IMR-90 (cell line): ENCODE measurements at places on chromosomes 11 and 22. TPM values are rescaled to one million over a fixed set of nuclear protein-coding genes. Genes with fewer than 3 reads are reported as not detected.

GRCh38 chr11:70323806-70324205 lies 53.3 kb downstream of the PPFIA1 start:
- no peaks in the 10 kb centered on the region for H3K27me3 ChIP-seq
- H3K4me1 ChIP-seq: peaks cover 14% of the 10 kb centered on the region
- peak; percentile 44 for DNase-seq
- peak overlapping the region; percentile 77; the same call in 1 of the 2 replicates for H3K27ac ChIP-seq

- H3K4me3 ChIP-seq: no peak overlapping the region
- DNase-seq: no peak
- peaks cover 10% of the 10 kb centered on the region; the same call in 1 of the 2 replicates for H3K36me3 ChIP-seq
- H3K27me3 ChIP-seq: no peaks in the 10 kb centered on the region
Observed at GRCh38 chr22:43053176-43053575, 36.0 kb downstream of the TTLL1 start.

GRCh38 chr11:6611092-6611962 lies 689 bp downstream of the TAF10 start:
- H3K27me3 ChIP-seq: no peaks in the 10 kb centered on the region
- H3K4me3 ChIP-seq: peak overlapping the region; percentile 67
- peaks cover 61% of the 10 kb centered on the region for H3K36me3 ChIP-seq
- peaks cover 31% of the 10 kb centered on the region for H3K4me1 ChIP-seq
- DNase-seq: peak; percentile 21
- H3K27ac ChIP-seq: peak overlapping the region; percentile 84

DNA sequence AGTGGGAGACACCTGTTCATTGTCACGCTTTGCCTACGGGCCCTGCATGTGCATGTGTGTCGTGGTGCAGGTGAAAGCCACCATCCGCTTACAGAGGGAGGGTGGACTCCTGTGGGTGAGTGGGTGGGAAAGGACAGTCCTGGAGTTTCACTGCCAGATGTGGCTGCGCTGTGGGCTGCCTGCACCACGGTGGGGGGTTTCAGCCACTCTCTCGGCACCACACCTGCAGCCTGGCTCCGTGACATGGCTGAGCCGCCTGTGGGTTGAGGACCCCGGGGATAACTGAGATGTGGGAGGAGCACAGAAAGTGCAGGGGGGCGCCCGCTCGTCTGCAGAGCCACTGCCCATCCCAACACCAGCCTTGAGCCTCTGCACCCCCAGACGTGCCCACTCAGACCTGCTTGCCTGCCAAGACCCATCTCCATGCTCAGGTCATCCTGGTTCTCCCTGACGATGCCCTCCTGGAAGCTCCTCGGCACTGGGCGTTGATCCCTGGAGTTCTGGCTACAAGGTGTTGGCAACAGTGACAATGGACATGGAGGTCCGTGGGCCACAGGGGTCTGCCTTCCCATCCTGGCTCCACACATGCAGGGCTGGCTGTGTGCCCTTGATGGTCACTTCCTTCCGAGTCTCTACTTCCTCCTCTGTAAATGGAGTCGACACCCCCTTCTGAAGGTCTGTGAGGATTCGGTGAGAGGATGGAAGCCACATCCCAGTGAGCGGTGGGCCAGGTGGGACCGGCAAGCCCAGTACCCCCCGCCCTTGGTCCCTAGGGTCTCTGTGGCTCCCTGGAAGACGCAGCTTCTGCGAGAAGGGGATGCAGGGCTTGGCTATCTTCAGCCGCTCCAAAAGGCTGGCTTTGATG lies 1007.0 kb downstream of the BRD1 start:
- H3K27me3 ChIP-seq: no peaks in the 10 kb centered on the region
- no peaks in the 10 kb centered on the region for H3K4me1 ChIP-seq
- H3K4me3 ChIP-seq: no peak overlapping the region
- H3K36me3 ChIP-seq: no peaks in the 10 kb centered on the region
- no peak overlapping the region for H3K27ac ChIP-seq

DNA sequence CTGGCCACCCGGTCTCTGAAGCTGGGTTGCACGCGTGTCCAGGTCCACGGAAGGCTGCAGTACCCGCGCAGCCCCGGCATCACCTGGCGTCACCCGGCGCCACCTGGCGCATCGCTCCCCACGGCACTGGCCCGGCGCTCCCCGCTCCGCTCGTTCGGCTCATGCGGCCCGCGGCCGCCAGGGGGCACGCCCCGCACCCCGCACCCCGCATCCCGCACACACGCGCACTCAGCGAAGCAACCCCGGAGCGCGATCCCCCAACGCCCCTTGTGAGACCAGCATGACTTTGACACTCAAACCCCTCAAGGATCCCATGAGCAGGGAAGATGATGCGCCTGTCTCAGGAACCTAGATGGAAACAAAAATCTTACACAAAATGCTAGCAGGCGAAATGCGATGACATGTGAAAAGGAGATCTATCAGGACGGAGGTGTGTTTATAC lies 11.9 kb downstream of the B3GNT6 start:
- H3K36me3 ChIP-seq: no peaks in the 10 kb centered on the region
- no peak for DNase-seq
- H3K4me3 ChIP-seq: peak overlapping the region; percentile 23; the same call in 1 of the 2 replicates
- H3K27me3 ChIP-seq: peaks cover 9% of the 10 kb centered on the region
- no peaks in the 10 kb centered on the region for H3K4me1 ChIP-seq

SCN4B gene
- total RNA-seq: under 0.01 and 0.18 TPM in 2 replicates

CRYBB3 gene
- total RNA-seq: not detected in 2 replicates

DEUP1 gene
- total RNA-seq: not detected in 2 replicates

GRCh38 chr11:46326813-46327416 lies 20.3 kb upstream of the DGKZ start:
- peaks cover 21% of the 10 kb centered on the region for H3K27me3 ChIP-seq
- no peak overlapping the region for H3K27ac ChIP-seq
- peaks cover 15% of the 10 kb centered on the region for H3K36me3 ChIP-seq
- no peak overlapping the region for H3K4me3 ChIP-seq
- no peak for DNase-seq

- peaks cover 2% of the 10 kb centered on the region; the same call in 1 of the 2 replicates for H3K4me1 ChIP-seq
- DNase-seq: peak; percentile 36
- no peak overlapping the region for H3K27ac ChIP-seq
Observed at GRCh38 chr11:93659841-93660240, 1.6 kb upstream of the CEP295 start.

DNA sequence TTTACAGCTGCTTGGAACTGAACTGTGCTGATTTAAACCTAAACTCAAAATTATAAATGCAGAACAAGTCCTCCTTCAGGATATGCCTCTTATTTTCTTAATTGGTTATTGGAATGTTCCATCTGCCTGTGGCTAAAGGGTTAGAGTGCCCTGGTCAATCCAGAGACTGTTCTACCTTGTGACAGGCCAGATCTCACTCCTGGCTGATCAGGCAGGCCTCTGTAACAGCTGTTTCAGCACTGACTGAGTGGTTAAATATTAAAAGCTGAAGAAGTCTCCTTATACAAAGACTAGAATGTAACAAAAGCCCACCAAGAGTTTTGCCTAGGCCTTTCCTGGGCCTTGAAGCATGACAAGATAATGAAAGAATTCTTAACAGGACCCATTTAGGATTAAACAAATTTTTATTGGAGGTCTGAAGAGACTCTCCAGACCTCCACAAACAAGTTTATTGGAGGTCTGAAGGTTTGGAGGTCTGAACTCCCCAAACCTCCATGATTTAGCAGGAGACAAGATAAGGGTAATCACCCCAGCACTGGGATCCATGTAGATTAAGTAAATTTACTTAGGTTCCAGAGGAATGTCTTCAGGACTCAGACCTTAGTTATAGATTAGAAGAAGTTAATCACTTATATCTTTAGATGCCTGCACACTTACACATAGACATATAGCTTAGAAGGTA lies 35.8 kb downstream of the TMPRSS5 start:
- no peak overlapping the region for H3K4me3 ChIP-seq
- H3K36me3 ChIP-seq: no peaks in the 10 kb centered on the region
- DNase-seq: no peak
- no peaks in the 10 kb centered on the region; the same call in 1 of the 2 replicates for H3K4me1 ChIP-seq

F2 gene
- total RNA-seq: not detected in 2 replicates

GRCh38 chr11:12215181-12215593 lies 104.8 kb downstream of the MICAL2 start:
- no peaks in the 10 kb centered on the region for H3K27me3 ChIP-seq
- H3K4me3 ChIP-seq: no peak overlapping the region
- DNase-seq: no peak
- peaks cover 61% of the 10 kb centered on the region for H3K36me3 ChIP-seq
- peak overlapping the region; percentile 93 for H3K27ac ChIP-seq

CLCF1 gene
- 5.0 and 5.6 TPM in 2 replicates for total RNA-seq

DNA sequence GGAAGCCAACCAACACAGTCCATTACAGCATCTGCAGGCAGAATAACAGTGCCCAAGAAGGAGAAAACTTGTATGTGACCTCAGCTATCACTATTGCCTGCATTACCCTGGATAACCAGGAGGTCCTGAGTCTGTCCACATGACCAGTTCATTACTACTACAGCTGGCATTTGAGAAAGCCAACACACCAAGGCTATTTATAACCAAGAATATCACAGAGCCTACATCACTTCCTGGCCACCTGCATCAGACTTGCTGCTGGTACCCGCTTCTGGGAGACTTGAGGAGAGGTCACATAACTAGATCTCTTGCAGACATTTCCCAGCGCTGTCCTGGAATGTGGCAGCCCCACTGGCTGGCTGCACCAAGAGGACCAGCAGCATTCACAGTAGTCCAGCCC lies 11.1 kb upstream of the OR56B4 start:
- no peak overlapping the region for H3K4me3 ChIP-seq
- no peaks in the 10 kb centered on the region for H3K27me3 ChIP-seq
- peak; percentile 11 for DNase-seq
- no peaks in the 10 kb centered on the region for H3K4me1 ChIP-seq

KCNK7 gene
- not detected in 2 replicates for total RNA-seq

DNA sequence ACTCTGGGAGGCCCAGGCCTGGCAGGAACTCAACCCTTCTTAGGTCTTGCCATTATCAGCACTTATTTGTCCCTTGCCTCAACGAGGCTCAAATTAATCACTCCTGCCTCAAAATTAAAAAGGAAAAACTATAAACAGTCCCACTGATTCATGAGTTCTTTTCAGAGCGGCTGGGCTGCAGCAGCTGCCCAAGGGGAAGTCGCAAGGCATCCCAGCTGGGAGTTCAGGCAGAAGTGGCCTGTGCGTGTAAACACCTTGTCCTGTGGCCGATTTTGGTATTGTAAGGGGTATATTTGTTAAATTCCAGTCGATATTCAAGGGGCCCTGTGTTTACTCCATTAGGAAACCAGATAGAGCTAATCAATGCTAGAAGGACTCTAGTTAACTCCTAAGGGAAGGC lies 213.9 kb upstream of the CADM1 start:
- H3K36me3 ChIP-seq: no peaks in the 10 kb centered on the region
- H3K4me3 ChIP-seq: no peak overlapping the region

DNA sequence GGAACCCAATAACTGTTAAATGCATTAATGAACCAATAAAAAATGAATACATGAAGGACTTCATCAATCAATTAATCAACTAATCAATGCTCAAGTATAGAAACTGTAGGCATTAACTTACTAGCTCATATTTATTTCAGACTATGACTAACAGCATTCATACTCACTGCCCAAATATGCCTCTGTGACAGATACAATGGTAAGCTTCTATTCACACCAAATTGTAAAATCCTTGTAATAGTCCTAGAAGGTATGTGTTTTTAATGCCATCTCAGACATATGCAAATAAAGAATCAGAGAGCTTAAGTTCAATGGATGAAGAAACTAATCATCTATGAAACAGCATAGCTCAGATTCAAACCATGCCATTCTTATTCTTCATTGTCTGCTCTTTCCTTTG lies 1253.6 kb upstream of the TENM4 start:
- no peak overlapping the region for H3K27ac ChIP-seq
- H3K4me1 ChIP-seq: no peaks in the 10 kb centered on the region
- H3K4me3 ChIP-seq: no peak overlapping the region
- no peaks in the 10 kb centered on the region for H3K27me3 ChIP-seq

TMEM45B gene
- total RNA-seq: not detected in 2 replicates

- H3K4me3 ChIP-seq: no peak overlapping the region
- H3K27me3 ChIP-seq: peaks cover 33% of the 10 kb centered on the region
- DNase-seq: no peak
Observed at GRCh38 chr22:39832627-39833074, 60.9 kb downstream of the ENTHD1 start.

GRAP2 gene
- under 0.01 TPM in 1 of 2 replicates, not detected in the other for total RNA-seq

GRCh38 chr11:116189408-116190170 lies 583.2 kb downstream of the BUD13 start:
- H3K4me1 ChIP-seq: peaks cover 3% of the 10 kb centered on the region; the same call in 1 of the 2 replicates
- DNase-seq: no peak
- H3K27ac ChIP-seq: no peak overlapping the region
- no peaks in the 10 kb centered on the region for H3K36me3 ChIP-seq

LRRC10B gene
- total RNA-seq: not detected in 2 replicates

CEP164 gene
- total RNA-seq: 23.6 and 26.9 TPM in 2 replicates

DNA sequence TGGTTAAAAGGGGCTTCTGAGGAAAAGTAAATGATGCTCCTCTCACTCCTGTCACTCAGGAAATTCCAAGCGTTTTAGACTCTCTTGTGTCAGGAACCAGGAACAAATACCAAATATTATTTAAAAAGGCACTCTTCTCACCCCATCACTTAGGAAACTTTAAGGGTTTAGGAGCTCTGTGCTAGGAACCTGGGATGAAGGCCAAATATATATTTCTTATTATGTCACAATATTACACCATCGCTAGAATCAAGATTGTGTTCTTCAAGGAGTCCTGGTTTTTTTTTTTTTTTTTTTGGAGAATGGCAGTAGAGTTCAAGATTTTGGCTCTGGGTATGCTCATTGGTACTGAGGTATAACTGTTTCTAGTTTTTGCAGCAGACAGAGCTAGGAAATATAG lies 79.0 kb upstream of the HEPHL1 start:
- no peak overlapping the region for H3K27ac ChIP-seq
- no peak overlapping the region for H3K4me3 ChIP-seq
- H3K36me3 ChIP-seq: no peaks in the 10 kb centered on the region
- no peak for DNase-seq
- no peaks in the 10 kb centered on the region; the same call in 1 of the 2 replicates for H3K27me3 ChIP-seq

OR8D1 gene
- total RNA-seq: not detected in 2 replicates

- H3K36me3 ChIP-seq: no peaks in the 10 kb centered on the region
- H3K27ac ChIP-seq: no peak overlapping the region
- no peaks in the 10 kb centered on the region for H3K4me1 ChIP-seq
- DNase-seq: no peak
- peaks cover 13% of the 10 kb centered on the region for H3K27me3 ChIP-seq
- H3K4me3 ChIP-seq: no peak overlapping the region
Observed at GRCh38 chr22:30555282-30556210, 9.0 kb upstream of the SEC14L6 start.

DNA sequence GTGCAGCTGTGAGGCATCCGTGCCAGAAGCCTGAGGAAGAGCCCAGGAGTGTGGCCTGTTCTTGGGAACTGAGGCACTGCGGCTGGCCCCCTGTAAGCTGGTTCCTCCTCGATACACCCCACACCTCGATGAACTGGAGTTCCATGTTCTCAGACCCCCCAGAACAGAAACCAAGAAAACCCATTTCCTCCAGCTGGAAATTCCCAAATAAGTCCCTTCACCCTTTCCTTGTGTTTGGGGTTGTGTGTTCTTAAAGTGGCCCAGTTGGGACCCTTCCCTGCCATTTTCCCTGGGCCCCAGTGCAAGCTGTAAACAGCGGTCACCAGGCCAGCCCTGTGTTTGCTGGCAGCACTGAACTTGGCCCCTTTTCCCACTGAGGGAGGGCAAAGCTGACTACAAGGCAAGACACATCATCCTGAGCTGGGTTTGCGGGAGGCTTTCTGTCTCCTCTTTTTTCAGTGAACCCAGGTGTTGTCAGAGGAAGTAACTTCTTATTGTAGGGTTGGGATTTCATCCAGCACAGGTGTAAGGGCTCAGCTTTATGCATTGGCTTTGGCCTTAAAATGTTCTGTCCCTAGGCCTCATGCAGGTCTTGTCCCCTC lies 60.1 kb upstream of the MPEG1 start:
- H3K36me3 ChIP-seq: no peaks in the 10 kb centered on the region
- H3K27ac ChIP-seq: no peak overlapping the region
- no peak for DNase-seq
- H3K27me3 ChIP-seq: peaks cover 19% of the 10 kb centered on the region
- no peaks in the 10 kb centered on the region for H3K4me1 ChIP-seq

SLC6A5 gene
- total RNA-seq: not detected in 2 replicates

HEPHL1 gene
- under 0.01 TPM in 1 of 2 replicates, not detected in the other for total RNA-seq

RIBC2 gene
- 0.28 and 0.36 TPM in 2 replicates for total RNA-seq
